Stimulated activated CD4-positive, alpha-beta T cell treated with anti-CD3 and anti-CD28 coated beads, Interleukin-12 subunit alpha, Interleukin-12 subunit beta, amount 100 ng/mL, for 4 hours (primary cell): ENCODE measurements at places on chromosomes 12 and 14.

DNA sequence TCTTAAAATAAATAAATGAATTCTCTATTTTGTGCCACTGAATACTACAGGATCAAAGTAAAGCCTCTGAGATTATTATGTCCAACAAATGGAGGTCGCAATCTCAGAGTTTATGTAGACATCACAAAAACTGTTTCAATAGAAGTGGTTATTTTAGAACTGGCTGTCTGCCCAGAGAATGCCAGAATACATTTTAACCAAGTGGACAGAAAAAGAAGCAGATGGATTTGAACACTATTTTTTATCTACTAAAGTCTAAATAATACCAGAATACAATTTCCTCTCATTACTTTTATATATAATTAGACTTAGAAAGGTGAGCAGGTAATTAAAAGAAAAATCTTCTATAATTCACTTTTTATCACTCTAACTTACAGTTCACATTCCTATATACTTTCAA lies 118.3 kb downstream of the MED13L start:
- DNase-seq = no peak

- DNase-seq = peak; percentile 14
These were observed 21.5 kb upstream of the KIF26A start for GRCh38 chr14:104116756-104117340.

GRCh38 chr12:108075561-108075960 lies 53.5 kb upstream of the WSCD2 start:
- DNase-seq = no peak

DNA sequence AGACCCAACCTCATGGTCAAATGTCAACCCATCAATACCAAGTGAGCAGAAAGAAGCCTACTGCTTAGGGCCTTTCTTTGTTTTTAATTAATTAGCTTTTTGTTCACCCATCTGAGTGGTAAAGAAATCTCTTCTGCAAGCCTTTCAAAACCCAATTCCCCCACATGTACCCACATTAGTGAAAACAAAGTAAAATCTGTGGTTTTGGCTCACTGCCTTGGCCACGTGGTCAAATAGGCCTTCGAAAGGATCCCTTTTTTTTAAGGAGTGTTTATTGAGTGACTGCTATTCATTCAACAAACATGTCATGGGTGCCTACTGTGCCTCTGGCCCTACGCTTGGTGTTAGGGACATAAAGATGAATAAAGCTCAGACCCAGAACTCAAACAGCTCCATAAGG lies 160.1 kb downstream of the NUAK1 start:
- no peak for DNase-seq

- no peak for DNase-seq
These were observed 29.8 kb upstream of the DLGAP5 start for GRCh38 chr14:55221186-55221585.

- DNase-seq = peak; percentile 57
These were observed at the start of gene ACOT6 for GRCh38 chr14:73612339-73613045. TSS of gene ACOT6 (plus strand) at chr14:73612517. CDS start at chr14:73612572, 55 bp downstream.

DNA sequence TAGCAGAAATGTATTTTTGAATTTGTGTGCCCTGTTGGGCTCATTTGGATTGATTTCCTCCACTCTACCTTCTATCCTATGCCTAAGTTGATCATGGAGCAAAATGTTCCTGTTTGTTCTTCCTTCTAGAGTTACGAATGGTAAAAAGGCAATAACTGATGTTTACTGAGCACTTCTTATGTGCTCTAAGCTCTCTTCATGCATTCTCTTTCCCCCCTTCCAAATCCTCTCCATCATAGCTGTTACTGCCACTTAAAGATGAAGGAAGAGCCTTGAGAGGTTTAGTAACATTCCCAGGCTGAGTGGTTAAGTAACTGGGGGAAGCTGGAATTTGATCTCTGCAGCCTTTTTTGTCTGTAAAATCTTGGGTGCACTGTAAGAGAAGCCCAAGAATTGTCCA lies 60.1 kb downstream of the CHST11 start:
- DNase-seq = no peak

DNA sequence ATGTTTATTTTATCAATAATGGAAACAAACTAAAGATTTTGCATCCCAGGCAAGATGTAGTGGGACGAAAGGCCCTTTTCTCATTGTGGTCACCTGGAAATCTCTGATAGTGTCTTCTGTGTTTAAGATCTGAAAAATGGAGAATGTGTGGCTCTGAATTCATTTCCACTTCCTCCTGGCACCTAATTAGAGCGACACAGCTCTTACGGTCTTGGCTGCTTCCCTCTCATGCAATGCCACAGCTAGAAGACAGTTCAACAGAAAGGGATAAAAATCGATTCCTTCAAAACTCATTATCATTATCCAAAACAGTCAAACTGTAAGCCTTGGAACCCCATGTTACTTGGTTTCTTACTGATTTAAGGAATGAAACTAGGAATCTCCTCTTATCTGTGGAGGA lies 9.3 kb downstream of the ST8SIA1 start:
- no peak for DNase-seq

- DNase-seq = no peak
These were observed 795.3 kb downstream of the VRK1 start for GRCh38 chr14:97592341-97592980.

GRCh38 chr12:96878704-96879103 lies 28.4 kb upstream of the NEDD1 start:
- DNase-seq = no peak

DNA sequence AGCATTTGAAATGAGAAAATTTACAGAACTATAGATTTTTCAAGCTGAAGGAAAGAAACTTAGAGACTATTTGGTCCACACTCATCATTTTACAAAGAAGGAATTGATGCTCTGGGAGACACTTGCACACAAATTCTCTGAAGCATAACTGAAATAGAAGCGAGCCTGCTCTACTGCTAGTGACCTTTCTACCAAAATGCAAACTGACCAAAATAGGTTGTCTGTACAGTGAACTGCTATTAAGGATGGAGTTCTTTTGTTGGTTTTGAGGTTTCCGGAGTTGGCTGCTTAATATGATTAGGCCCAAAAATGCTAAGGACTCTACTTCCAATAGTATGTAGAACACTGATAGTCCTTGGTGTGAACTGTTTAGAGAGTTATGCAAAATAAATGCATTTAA lies 194.9 kb downstream of the PPFIA2 start:
- no peak for DNase-seq

GRCh38 chr14:102203382-102203781 lies 63.7 kb downstream of the WDR20 start:
- no peak for DNase-seq

DNA sequence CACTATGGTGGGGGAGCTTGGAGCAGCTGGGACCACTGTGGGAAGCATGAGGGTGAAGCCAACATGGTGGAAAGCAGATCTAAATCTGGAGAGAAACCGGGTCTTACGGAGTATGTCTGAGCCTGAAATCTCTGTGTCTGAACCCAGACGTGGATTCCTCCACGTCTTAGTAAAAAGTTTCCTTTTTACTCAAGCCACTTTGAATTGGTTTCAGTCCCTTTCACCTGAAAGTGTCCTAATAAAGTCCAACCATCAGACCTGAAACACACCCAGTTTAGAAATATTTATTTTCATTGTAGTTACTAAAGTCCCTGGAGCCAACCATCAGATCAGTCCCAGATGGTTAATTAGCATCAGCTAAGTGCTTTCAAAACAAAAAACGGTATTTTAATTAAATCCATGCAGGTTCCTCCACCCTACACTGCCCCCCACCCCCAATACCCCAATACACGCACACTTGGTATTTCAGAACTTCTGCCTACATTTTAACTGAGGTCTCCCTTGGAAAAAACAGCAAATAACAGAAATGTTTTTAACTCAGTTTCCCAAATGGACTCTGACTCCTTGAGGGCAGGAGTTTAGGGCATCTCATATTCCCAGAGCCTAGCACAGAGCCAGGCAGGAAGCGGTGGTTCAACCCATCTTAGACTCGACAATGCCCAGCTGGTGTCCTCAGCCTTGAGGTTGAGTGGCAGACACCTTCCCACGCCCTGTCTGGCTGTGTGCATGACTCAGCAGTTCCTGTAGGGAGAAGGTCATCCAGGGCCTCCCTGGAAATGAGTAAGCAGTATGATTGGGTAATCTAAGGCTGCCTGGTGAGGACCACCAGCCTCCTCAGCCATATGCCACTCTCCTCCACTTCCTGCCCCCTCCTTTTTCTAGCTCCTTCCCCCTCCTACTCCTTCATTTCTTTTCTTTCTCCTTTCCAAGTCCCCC lies 175.8 kb downstream of the TTC8 start:
- DNase-seq = no peak

DNA sequence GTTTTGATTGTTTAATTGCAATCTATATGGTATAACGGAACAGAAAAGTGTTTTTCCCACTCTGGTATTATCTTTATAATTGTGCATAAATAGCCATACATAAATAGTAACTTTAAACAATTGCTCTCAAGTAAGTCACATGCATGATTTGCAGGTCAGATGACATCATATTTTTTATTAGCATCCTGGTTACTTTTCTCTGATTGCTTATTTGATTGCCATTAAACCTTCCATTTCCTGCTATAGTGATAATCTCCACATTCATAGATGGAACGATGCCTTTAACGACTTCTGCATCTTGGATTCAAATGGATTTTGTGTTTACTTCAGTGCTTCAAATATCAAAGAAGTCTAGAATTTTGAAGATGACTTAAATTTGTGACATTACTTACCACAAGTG lies 3.5 kb upstream of the KLRK1 start:
- DNase-seq = no peak

GRCh38 chr12:1053690-1054089 lies 62.7 kb downstream of the ERC1 start:
- DNase-seq = no peak

- DNase-seq = no peak
These were observed 3.2 kb downstream of the OR4K2 start for GRCh38 chr14:19878029-19878642.

DNA sequence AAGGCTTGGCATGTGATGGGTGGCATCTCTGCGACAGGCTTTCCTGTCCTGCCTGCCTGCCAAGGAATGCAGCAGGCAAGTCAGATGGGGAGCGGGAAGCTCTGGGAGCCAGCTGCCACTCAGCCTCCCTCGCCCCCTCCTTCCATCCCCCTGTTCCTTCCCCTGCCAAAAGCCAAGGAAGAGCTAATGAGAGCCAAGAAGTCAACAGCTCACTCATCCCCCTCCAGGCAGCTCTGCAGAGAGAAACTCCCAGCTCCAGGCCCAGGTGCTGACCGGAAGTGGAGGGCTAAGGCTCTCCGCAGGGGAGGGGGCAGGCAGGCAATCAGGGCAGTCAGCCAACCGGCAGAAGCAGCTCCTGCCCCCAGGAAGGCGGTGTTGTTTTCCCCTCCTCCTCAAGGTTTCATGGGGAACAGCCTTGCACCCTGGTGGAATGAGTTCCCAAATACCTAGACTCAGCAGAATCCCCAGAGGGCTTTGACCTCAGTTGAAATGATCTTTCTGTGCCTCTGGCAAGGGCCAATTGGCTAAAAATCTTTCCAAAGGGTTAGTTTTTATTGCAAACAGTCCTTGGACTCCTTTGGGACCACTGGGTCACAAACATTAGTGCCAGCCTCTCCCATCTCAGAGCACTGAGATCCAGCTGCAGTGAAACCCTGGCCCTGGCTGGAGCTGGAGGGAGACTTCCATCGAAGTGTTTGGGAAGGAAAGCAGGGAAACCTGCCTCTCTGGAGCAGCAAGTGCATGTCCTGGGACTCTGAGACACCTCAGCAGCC lies 349.1 kb downstream of the DPF3 start:
- no peak for DNase-seq

- no peak for DNase-seq
These were observed 455.0 kb upstream of the TMEM132C start for GRCh38 chr12:127811988-127812387.

DNA sequence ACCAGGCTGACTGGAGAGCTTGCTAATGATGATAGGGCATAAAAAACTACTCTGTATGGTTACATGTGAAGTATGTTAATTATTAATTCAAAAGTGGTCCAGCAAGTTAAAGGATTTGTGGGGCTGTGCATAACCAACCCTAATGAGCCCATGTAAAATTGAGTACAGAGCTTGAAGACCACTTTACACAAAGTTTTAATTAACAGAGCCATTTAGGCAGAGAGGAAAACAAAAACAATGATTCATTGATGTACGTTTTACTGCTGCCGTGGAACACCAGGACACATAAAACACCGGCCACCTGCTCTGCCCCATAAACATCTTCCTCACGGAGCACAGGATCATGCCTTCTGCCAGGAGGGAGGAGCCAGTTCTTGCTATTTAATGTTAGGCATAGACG lies 83.5 kb downstream of the RIMBP2 start:
- no peak for DNase-seq

DNA sequence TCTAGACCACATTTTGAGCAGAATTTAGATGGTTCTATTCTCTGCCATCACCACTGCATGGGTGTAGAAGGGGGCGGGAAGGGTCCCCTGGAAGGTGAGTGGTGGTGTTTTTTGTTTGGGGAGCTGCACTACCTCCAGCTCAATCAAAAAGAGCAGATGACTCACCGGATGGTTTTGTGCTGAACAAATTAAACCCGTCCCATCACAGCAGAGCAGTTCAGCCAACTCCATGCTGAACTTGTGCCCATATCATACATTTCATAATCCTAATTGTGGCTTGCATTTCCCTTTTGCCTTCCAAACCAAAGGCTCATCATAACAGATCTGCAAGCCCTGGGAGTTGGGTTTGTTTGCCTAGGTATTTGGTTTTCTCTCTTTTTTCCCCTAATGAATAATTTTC lies 53.0 kb upstream of the RPH3A start:
- DNase-seq = no peak

- DNase-seq = no peak
These were observed 2.8 kb downstream of the LBHD2 start for GRCh38 chr14:103086771-103087342.

- no peak for DNase-seq
These were observed 82.0 kb downstream of the TMEM117 start for GRCh38 chr12:43917896-43918295.

DNA sequence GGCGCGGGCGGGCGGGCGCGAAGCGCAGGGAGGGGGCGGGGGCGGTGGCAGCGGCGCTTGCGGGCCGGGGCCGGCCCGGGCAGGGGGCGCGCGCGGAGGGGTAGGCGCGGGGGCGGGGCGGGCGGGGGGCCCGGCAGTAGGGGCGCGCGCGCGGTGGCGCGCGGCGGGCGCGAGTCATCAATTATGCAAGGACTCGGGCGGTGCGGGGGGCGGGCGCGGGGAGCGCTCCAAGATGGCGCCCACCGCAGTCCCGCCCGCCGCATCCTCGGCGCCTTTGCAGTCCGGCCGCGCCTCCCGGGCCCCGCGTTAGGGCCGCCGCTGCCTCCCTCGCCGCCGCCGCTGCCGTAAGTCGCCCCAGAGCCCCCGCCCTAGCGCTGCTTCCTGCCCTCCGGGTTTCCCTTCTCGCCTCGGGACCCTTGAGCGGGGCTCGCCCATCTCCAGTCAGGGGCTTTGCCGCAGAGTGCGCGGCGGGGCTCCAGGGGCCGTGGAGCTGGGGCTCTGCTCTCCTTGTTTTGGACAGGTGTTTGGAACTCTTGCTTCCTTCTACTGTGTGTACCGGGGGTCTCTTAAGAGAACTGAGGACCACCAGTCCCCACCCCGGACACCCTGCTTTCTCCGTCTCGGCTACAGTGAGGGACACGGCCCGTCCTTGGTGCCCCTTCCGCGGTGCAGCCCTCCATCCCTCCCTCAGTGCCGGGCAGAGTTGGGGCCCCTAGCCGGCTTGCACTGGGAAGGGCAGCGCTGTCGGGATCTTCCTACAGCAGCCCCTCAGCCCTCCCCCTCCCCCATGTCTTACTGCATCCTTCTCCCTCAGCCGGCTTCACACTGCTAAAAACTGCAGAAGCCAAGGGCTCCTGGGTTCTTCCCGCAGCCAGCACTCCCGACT lies at the start of gene SCN8A:
TSS of gene SCN8A (plus strand) at position 218 of the 886 bp plus-strand sequence. CDS start 71,585 bp downstream, outside the sequence.
- DNase-seq = peak; percentile 54

GRCh38 chr12:2375871-2376270 lies 323.1 kb downstream of the CACNA1C start:
- DNase-seq = no peak

- DNase-seq = no peak
These were observed 177.4 kb downstream of the PRKCH start for GRCh38 chr14:61498811-61499210.

- no peak for DNase-seq
These were observed 297.6 kb upstream of the SEL1L start for GRCh38 chr14:81831128-81831820.
